ENCODE measurements at places on chromosomes 2 and 18. TPM values are rescaled to one million over a fixed set of nuclear protein-coding genes. Genes with fewer than 3 reads are reported as not detected.

The CCDC93 gene
- 51.6 TPM for total RNA-seq

The CFAP65 gene
- not detected for total RNA-seq

GRCh38 chr2:128370468-128371247 lies 52.0 kb upstream of the HS6ST1 start:
- DNase-seq: no peak

GRCh38 chr2:74548900-74549826 lies 4.6 kb downstream of the LOXL3 start:
- DNase-seq: no peak

The SCN2A gene
- total RNA-seq: 0.07 TPM

The MAL gene
- total RNA-seq: 159 TPM

DNA sequence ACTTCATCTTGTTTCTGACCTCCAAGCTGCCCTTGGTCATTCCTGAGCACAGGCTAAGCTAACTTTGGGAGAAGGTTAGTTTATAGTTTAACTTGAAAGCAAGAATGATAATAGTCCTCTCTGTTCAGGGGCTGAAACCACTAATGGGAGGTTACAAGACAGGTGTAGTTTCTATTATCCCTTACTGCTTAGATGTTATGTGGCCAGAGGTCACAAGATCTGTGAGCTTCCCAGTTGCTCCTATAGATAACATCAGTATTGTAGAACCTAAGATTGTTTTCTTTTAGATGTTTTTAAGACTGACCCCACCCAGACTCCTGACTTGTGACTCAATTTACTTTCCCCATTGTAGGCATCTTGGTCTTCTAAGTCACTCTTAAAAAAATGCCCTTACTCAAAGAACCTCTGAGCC lies 94.8 kb upstream of the LPIN2 start:
- no peak for DNase-seq

The NIF3L1 gene
- 10.6 TPM for total RNA-seq

Data from T-helper 17 cell (primary cell).